CD4-positive, alpha-beta T cell treated with Interleukin-1 beta for 1 hour (primary cell): ENCODE measurements at places on chromosomes 12 and 14.

DNA sequence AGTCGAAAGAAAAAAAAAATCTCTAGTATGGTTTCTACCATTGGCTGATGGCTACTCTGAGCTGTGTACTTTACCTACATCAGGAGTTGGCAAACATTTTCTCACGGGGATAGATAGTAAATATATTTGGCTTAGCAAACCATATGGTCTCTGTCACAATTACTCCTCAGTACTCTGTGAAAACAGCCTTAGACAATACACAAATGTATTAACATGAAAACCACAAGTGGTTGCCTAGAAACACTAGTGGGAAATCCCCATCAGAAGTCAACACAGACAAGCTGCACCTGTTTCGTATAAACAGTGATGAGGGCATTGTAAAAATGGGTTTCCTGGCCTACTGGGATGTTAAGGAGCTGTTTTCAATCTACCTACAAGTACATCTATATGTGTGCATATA, 84.6 kb upstream of the NAV3 start:
- DNase-seq, result peak; percentile 4

GRCh38 chr12:18101043-18101442, 11.1 kb upstream of the RERGL start:
- no peak for DNase-seq

GRCh38 chr12:33654313-33654712, 214.7 kb upstream of the SYT10 start:
- DNase-seq, result no peak

- no peak for DNase-seq
These were observed 98.9 kb downstream of the DENND5B start for GRCh38 chr12:31491841-31492598.
